Kidney epithelial cell (primary cell): ENCODE measurements at places on chromosomes 4 and X.

DNA sequence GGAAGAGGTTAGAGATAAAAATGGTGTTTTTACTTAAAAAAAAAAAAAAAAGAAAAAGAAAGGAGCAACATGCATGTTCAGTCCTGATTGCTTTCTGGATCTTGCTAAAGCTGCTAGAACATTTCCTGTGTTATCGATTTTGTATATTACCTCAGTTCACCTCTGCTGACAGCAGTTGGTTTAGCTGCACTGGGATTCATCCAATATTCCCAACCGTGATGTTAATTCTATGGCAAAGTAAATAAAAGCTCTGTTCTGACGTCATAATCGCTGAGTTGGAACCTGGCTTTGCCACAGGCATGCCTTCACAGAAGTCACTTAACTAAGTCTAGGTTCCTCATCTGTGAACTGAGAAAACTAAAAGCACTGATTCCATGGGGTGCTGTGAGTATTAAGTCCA, 90.7 kb upstream of the SORBS2 start:
- DNase-seq, result peak; percentile 87

DNA sequence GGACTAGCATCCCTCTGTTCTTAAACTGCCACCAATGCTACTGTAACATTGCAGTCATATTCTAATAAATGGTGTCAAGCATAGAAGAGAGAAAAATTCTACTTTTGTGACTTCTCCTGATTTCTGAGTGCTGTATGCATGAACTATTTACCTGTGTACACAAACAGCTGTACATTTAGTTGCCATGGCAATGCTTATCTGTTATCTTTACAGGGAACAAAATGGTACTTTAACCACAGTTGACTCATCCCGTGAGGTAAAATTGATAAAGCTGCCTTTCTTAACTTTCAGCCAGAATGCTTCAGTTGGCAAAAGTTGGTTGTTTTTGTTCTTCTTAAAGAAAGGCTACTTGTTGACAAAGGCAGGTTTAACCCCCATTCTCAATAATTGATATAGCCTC, 587.5 kb upstream of the MAGEB2 start:
- DNase-seq, result no peak

- no peak for DNase-seq
Measured at GRCh38 chrX:104854790-104855340, 288.9 kb downstream of the IL1RAPL2 start.

GRCh38 chr4:177109769-177110168, 199.9 kb upstream of the NEIL3 start:
- DNase-seq, result no peak

- DNase-seq, result no peak
Measured at GRCh38 chr4:109735566-109736365, 5.9 kb upstream of the PLA2G12A start.

- DNase-seq, result no peak
Measured at GRCh38 chrX:13750204-13750603, 15.7 kb downstream of the OFD1 start.

GRCh38 chrX:43530837-43531236, 125.3 kb upstream of the MAOA start:
- DNase-seq, result no peak

GRCh38 chr4:177673985-177674489, 231.8 kb upstream of the AGA start:
- no peak for DNase-seq

DNA sequence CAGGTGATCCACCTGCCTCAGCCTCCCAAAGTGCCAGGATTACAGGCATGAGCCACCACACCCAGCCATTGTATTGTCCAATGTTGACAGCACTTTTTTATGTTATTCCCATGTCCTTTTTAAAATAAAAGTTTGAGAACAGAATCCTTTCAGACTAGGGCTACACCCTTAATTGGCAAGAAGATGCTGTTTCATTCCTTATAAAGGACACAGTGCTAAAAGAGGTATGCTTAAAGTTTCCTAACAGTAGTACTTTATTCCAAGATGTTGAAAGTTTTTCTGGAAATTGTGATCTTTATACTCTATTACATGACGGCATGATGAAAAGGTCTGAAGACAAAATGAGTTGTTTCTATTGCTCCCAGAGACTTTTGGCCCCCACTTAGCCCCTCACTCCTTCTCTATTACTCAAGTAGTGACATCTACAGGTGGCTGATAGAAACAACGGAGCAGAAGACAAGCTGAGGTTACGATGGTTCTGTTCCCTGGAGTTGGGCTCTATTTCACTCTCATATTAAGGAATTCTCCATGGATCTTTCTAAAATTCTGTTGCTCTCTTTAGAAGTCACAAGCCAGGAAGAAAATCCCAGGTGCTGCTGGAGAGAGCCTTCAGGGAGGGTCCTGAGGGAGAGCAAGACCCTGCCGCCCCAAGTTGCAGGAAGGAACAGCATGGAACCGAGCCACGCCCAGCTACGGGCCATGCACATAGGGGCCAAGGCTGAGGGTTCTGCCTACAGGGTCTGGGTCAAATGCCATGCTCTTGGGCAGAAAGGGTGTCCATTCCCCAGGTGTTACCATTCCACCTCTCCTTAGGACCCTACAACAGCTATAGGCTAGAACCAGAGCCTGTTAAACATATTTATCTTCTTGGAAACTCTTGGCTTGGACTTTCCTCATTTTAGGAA, 22.8 kb downstream of the RPL9 start:
- no peak for DNase-seq

GRCh38 chr4:114782415-114783214, 184.0 kb downstream of the UGT8 start:
- DNase-seq, result no peak

DNA sequence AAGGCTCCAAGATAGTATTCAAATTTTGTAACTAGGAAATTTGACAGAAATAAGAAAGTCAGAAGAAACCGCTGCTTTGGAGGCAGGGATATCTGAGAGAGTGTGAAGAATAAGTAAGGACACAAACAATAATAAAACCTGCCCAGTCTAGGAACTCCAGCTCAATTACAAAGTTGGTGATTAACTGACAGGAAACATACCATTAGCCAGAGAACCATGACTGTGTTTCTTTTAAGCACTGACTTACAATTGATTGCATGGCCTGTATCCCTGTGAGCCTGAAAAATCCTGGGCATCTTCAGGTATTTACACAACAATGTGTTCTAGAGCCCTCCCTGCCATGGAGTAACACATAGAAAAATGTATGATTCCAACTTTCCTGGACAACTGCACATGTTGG, 127.4 kb downstream of the GRIA3 start:
- DNase-seq, result peak; percentile 45

DNA sequence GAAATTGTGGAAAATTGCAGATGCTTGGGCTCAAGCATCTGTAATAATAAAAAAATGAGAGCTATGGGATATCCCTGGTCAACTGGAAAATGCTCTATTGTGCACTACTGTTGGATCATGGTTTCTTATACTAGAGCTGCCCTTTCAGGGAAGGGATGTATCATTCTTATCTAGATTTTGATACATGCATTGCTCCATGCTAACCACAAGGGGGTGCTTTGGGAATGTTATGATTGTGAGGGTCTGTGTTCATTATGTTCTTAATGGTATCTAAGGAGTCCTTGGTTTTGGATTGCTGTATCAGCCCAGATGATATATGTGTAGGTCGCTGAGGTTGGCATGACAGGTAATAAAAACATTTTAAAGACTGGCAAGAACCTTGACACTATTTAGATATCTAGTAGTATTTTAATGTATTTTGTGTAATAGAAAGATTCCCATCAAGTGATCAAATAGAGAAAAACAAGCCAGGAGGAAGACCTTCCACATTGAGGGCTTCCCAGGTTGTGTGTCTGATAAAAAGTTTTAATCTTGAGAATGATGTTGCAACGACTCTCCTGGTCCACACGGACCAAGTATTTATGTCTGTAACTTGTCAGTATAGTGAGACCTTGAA, 49.2 kb upstream of the TLR2 start:
- no peak for DNase-seq

DNA sequence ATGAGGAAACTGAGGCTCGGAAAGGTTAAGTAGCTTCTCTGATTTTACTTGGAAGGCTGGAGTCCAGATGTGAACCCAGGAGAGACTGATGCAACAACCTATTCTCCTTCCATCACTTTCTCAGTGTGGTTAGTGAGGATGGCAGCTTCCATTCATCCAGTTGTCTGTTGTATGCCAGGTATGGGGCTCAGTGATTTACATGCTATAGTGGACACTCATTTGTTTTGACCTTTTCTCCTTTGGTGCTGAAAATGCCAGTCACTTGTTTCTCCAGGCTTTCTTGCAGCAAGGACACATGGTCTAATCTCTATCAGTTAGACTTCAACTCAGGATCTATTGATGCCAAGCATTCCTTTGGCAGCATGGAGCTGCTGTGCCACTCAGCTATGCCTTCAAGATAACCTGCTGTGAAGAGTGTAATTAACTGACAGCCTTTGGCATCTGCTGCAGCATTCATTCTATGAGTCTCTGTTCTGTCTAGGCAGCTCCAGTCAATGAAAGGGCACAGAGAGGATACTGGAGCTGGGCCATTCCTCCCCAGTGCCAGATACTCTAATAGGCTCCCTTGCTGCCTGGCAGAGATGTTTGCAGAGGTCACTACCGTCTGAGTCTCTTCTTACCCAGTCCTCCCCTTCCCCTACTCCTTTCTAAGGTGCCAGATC, 11.0 kb upstream of the CWH43 start:
- DNase-seq, result no peak

- DNase-seq, result no peak
Measured at GRCh38 chr4:62226082-62226481, 1026.0 kb downstream of the ADGRL3 start.

- DNase-seq, result no peak
Measured at GRCh38 chr4:121479808-121480207, 99.0 kb upstream of the QRFPR start.

DNA sequence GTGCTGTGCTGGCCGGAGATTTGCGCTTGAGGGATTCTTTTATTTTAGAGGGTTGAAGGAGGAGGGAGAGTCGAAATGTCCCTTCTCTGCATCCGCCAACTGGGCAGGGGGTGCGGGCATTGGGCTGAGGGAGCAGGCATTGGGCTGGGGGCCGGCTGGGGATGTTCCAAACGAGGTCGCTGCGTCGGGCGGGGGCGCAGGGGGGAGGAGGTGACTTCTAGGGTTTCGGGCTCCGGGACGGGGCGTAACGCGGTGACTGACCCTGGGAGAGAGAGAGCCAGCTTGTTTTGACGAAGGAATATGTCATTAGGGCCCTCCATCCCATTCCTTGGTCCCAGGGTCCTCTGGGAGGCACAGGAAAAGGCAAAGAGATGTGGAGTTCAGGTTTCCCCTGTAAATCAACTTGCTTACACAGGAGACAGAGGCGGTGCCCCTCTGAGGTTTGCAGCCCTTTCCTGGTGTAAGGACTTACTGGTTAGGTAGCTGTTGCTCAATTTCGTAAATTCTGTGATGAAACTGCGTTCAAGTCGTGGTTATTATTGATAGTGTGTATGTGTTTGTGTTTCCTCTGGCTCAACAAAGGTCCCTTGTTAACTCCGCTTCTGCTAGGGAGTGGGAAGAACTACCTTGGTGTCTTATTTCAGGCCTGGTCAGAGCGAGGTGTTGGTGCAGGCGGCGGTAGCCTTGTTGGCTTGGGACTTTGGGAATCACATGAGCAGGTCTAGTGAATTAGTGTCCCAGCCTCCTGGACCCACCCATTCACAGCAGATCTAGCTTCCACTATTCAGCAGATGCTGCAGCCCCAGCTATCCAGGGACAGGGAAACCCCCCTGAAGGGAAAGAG, 716 bp downstream of the FHIP1A start:
- no peak for DNase-seq

GRCh38 chr4:127667116-127667515, 34.4 kb downstream of the INTU start:
- no peak for DNase-seq

GRCh38 chr4:148800940-148801339, 358.7 kb upstream of the NR3C2 start:
- no peak for DNase-seq

GRCh38 chr4:152853293-152853692, 73.5 kb downstream of the ARFIP1 start:
- no peak for DNase-seq

DNA sequence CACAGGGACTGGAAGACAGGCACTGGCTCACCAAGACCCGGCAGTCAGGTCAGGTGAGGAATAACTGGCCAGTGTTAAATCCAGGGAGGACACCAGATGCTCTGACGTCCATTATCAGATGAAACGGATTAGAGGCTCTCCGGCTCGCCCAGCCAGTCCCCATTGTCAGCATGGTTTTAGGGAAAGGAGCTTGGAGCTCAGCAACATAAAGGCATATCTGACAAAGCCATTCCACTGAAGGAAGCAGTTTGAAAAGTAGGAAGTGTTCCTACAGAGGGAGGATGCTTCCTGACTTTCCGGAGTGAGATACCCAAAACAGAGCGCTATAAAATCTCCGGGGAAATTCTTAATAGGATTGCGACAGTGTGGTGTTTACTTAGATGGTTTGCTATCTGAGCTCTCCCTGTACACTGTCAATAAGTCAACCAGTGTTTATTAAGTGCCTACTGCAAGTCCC, 14.8 kb downstream of the NDNF start:
- DNase-seq, result no peak

DNA sequence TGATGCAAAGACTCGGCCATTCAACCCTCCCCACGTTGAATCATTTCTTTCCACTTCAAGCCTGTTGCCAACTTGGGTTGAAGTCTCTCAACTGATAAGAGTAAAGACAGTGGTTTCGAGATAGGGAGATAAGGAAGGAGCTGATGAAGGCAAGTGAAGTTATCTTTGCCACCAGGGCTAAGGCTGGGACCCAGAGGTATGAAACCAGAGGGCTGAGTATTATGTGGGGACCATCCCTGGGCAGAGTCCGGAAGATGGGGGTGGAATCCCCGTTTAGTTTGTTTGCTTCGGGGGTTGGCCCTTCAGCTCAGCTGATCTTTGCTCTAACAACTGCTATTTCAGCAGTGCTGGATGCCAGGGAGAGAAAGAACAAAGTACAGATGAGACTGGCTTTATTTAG, 2.3 kb upstream of the XPNPEP2 start:
- DNase-seq, result no peak

- DNase-seq, result no peak
Measured at GRCh38 chr4:40134206-40134917, 62.5 kb upstream of the RHOH start.

DNA sequence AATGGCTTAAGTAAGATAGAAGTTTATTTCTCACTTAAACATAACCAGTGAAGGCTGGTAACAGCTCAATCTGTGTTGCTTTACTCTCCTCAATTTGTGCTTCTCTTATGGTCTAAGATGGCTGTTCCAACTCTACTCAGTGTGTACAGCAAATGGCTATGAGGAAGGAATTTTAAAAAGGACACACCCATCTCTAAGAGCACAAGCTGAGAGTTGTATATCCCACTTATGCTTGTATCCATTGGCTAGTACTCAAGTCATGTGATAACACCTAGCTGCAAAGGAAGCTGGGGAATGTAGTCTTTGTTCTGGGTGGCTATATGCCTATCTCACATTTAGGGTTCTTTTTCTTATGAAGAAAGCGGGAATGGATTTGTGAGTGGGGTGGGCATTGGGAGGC, 63.3 kb downstream of the GPAT3 start:
- no peak for DNase-seq
